ENCODE measurements at places on chromosomes 6 and 20.

GRCh38 chr20:3744806-3745685, 12.6 kb downstream of the HSPA12B start:
- peak; percentile 96 for DNase-seq

- DNase-seq: no peak
Observed at GRCh38 chr6:139037490-139037889, 8.9 kb downstream of the ABRACL start.

GRCh38 chr20:46900086-46900485, 5.4 kb downstream of the EYA2 start:
- no peak for DNase-seq

DNA sequence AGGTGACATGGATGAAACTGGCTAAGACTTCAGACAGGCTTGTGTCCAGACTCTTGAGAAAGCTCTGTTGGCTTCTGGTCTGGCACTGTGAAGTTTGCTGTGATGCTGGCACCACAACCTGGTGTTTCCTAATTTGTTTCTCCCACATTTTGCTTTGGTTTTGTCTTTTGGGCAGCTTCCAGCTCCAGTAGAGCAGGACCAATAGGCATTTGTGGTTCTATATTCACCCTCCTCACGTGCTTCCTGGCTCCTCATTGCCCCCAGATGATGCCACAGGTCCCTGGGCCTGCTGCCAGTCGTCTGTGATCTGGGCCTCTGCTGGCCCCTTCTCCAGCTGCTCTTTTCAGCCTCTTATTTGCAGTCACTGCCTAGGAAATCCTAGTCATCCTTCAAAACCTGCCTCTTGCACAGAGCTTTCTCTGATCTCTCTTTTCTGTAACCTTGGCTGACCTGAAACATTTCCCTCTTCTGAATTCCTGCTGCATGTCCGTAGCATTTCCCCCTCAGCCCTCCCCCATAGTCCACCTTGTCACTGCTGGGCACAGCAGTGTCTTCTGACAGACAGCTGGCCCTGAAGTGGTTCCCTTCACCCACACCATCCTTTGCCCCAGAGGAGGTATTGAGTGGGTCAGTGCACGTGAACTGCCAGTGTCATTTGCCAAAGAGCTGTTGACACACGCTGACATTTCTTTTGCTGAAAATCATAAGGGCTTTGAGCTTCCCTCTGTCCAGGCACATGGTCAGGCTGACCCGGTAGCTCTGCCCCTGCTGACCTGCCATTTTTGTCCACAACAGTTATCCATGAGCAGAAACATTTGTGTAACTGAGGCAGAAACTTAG, 63.0 kb downstream of the PTPN1 start:
- DNase-seq: no peak

- DNase-seq: no peak
Observed at GRCh38 chr6:136344420-136344819, 54.8 kb upstream of the BCLAF1 start.

GRCh38 chr6:44021589-44022295, 105.5 kb downstream of the MRPL14 start:
- no peak for DNase-seq

DNA sequence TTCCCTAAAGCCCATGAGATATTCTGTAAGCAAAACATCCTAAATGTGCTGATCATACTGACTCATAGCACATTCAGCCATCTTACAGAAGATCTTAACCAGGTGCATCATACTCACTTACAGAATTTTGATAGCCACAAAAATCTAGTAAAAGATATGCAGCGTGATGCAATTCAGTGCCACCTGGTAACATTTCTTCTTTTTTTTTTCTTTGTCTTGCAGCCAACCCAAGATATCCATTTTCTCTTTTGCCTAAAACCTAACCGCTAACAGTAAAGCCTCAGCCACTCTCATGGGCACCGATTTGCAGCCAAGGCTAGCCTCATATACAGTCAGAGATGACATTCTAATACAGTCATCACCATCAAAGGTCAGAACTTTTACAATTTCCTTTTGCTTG, 293.3 kb downstream of the HACE1 start:
- no peak for DNase-seq

DNA sequence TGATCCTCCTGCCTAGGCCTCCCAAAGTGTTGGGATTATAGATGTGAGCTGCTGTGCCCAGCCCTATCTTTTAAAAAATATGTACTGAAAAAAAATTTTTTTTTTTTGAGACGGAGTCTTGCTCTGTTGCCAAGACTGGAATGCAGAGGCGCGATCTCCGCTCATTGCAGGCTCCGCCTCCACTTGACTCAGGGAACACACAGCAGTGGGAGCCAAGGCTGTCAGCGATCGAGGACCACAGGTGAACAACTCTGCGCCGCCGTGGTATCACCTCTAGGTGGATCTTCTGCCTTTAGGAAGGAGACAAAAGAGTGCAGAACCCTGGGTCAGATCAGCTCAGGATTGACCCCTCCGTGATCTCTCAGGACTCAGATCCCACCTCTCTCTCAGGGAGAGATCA, 13.7 kb downstream of the RAET1E start:
- DNase-seq: peak; percentile 43

- DNase-seq: peak; percentile 68
Observed at GRCh38 chr20:2701671-2702081, 9.1 kb downstream of the EBF4 start.

GRCh38 chr6:160679402-160679769, 15.3 kb upstream of the LPA start:
- peak; percentile 64 for DNase-seq

DNA sequence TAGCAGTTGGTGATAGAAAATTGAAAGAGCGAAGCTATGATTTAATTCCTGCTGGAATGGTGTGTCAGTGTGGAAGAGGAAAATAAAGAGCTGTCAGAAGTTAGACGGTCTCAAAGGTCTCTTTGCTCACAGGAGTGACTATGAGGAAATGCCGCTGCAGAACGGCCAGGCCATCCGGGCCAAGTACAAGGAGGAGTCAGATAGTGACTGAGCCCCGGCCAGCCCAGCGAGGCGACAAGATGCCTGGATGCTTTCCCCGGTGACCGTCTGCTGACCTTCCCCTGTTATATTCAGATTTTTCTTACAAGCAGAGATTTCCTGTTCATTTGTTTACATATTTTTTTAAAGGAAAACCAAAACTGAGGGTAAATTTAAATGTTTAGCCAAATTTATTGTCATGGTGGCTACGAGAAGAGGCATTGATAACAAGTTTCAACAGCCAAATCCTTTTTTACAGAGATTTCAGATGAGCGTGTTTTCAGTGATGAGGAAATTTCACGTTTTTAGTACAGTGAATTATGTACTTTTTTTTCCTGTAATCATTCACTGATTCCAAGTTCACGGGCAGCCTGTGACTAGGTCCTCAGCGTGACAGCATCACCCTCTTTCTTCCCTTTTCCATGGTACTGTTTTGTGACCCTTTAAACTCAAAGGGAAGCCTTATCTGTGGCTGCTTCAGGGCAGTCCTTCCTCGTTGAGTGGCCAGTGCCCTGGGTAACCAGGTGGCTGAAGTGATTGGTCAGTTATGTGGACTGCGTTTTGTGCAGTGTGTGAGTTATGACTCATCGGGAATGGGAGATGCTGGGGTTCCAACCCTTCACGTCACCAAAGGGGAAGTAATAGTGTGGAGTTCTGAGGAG, 12.6 kb downstream of the DYNLT1 start:
- no peak for DNase-seq

DNA sequence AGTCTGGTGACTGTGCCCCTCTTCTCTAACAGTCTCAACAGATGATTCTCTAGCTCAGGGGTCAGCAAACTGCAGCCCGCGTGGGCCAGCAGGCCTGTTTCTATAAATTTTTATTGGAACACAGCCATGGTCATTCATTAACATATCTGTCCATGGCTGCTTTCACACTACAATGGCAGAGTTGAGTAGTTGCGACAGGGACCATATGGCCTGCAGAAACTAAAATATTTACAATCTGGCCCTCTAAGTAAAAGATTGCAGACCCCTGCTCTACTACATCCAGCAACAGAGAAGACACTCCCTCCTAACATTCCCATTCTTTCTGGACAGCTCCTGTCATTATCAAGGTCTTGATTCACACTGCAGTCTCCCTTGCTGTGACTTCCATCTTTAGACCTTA, 45.2 kb downstream of the PLAGL2 start:
- no peak for DNase-seq

GRCh38 chr6:54861905-54862616, 15.5 kb downstream of the FAM83B start:
- no peak for DNase-seq

GRCh38 chr6:10505529-10505928, 15.6 kb upstream of the GCNT2 start:
- DNase-seq: no peak

DNA sequence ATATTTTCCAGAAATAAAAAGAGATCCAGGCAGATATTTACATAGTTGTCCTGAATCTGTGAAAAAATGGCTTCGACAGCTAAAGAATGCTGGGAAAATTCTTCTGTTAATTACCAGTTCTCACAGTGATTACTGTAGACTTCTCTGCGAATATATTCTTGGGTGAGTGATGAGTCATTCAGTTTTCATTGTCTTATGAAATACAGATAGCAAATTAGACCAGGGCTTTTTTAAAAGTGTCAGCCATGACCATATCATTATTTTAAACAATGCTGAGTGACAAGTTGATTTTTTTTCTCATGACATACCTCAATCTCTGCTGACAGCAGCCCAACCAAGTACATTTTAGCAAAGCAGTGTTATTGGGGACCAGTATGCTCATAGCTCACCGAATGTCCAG, 32.8 kb downstream of the TSPYL4 start:
- DNase-seq: no peak

DNA sequence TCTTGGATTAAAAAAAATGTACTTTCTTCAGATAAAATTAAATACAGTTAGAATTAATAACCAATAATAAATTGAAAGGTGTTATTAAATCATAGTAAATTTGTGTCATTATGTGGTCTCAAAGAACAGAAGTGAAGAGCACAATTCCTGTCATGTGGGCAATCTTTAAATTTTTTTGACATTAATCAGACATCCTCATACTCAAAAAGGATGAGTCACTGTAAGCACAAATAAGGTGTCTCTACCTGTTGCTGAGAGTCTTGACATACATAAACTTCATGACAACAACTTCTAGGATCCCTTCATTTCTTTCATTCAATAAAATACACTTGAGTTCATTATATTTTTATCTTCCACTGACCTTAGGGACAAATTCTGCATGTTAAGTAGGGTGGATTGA, 76.1 kb downstream of the SLC22A3 start:
- DNase-seq: no peak

DNA sequence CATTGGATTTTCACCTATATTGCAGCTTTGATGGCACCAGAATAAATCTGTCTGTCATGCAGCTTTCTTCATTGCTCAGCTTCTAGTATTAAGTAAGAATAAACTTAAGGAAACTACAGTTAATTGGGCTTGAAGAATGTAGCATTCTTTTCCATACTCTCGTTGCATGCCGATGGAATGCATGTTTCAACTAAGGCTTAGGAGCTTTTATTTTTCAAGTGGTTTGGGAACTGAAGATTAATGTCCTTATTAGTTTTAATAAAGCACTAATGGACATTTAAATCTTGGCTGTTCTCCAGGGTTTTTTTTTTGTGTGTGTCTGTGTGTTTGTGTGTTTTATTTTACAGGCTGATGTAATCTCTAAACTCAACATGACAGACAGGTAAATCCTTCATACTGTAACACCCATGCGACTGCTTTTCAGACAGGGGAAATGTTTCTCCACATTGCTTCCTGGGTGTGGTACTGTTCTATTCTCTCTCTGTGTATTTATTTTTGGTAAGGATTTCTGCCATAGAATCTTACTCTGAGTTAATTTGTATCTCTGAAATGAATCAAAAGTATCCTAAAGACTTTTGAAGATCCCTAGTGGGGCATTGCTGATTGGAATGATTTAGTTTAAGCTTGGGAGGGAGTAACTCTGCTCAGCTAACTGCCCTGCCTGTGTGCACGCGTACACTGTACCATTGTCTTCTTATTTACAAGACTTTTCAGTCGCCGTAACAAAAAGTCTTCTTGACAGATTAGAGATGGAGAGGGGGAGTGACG, 38.0 kb downstream of the SLC9A8 start:
- DNase-seq: no peak

- DNase-seq: no peak
Observed at GRCh38 chr20:44693627-44694026, 21.5 kb upstream of the CCN5 start.

DNA sequence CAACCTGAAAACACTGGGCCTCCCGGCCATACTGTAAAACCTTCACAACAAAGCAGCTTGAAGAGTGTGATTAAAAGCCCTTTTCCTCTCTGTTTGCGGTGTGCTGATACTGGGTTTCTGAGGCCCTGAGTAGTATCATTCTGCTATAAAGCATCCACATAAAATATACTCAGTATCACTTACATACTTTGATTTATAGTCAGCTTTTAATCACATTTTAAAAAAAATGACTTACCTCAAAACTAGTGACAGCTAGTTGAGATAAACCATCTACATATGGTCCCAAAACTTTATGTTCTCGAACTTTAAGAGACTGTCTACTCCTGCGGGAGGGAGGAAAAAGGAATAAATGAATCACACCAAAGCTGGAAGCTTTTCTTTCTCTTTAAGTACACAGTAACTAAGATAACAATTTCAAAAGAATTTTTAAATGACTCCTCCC, 135.7 kb downstream of the KIF13A start:
- DNase-seq: no peak

GRCh38 chr20:19047040-19047950, 165.1 kb upstream of the SLC24A3 start:
- DNase-seq: no peak

GRCh38 chr20:57315083-57315975, 14.3 kb upstream of the SPO11 start:
- no peak for DNase-seq

GRCh38 chr6:130890521-130890971, 63.3 kb downstream of the SMLR1 start:
- no peak for DNase-seq

- DNase-seq: peak; percentile 49
Observed at GRCh38 chr6:132300323-132300949, 100.8 kb downstream of the MOXD1 start.

GRCh38 chr6:25065666-25066065, 129.9 kb upstream of the RIPOR2 start:
- DNase-seq: no peak

- no peak for DNase-seq
Observed at GRCh38 chr20:52787216-52787615, 184.9 kb upstream of the TSHZ2 start.

DNA sequence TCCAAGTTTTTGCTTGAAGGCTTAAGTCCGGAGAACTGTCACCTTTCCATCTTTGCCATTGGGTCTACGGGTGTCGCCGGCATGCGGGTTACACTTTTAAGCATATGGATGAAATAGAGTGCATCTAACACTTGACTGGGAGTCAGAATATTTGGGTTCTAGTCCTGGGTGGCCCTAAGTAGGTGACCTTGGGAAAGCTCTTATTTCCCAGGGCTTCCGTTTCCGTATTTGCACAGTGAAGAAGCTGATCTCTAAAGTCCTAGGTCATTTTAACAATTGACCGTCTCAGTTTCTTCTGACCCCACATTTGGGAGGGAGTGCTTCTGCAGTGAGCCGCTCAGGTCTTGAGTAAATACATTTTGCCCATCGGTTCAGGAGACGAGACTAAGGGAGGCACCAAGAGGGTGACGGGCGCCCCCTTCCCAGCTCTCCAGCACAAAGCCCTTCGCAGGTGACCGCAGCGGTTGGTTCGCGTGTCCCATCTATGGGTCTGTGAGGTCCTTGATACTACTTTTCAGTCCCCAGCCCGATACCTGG, 651 bp upstream of the BLTP3A start:
- DNase-seq: peak; percentile 65

- DNase-seq: peak; percentile 84
Observed at GRCh38 chr20:47356526-47357295, at the start of gene ZMYND8. Gene ZMYND8 (minus strand): TSS chr20:47356699. CDS start chr20:47356670, 29 bp downstream.

GRCh38 chr6:133428295-133428694, 187.1 kb downstream of the EYA4 start:
- DNase-seq: no peak

- DNase-seq: no peak
Observed at GRCh38 chr6:142561511-142562265, 259.9 kb downstream of the ADGRG6 start.

GRCh38 chr20:47150403-47151152, 205.9 kb downstream of the ZMYND8 start:
- DNase-seq: peak; percentile 89

Data from iPS-NIHi11 (cell line).